ENCODE measurements at places on chromosomes 5 and 9.

GRCh38 chr5:149310947-149311658, 34.2 kb upstream of the GRPEL2 start:
- DNase-seq: no peak

DNA sequence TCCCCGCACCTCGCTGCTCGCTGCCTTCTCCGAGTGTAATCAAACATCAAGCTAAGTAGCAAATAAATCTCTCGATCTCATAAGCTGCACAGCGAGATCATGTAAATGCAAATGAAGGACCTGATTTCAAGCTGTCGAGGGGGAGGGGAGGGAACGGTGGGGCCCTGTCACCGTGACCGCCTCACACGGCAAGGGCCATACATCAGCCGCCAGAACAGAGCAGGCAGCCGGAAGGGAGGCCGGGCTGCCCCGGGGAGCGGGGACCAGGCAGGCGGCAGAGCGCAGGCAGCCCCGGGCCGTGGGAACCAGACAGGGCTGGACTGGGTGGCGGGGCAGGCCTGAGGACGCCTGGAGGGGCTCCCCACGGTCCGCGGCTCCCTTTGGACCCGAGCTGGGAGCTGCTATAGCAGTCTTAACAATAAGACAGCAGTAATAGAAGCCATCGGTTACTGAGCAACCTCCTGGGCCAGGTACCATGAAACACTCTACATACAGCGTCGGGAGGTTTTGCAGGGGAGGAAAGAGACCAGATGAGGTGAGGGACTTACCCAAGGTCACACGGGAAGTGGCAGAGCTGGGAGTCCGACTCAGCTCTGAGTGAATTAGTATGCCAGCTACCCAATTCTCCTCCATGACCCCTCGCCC, 76.8 kb downstream of the CFAP77 start:
- DNase-seq: no peak

- DNase-seq: no peak
These were observed 41.0 kb upstream of the ANGPTL2 start for GRCh38 chr9:127163409-127163808.

GRCh38 chr9:105073147-105073546, 145.2 kb upstream of the ABCA1 start:
- no peak for DNase-seq

DNA sequence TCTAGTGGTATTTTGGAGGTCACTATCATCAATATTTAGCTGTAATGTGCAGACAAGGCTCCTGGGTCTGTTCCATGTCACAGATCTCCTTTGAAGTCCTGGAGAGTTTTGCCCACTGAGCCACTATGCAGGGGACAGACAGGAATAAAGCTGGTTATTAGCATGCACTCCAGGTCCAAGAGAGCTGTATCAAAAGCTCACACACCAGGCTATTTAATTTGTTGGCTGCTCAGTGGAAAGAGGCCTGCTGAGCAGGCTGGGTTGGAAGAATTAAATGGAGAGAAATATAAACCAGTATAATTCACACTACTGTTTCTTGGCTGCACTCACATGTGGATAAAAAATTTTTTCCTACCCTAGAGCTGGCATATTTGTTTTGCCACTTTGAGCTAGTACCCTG, 113.8 kb upstream of the TAF11L2 start:
- no peak for DNase-seq

DNA sequence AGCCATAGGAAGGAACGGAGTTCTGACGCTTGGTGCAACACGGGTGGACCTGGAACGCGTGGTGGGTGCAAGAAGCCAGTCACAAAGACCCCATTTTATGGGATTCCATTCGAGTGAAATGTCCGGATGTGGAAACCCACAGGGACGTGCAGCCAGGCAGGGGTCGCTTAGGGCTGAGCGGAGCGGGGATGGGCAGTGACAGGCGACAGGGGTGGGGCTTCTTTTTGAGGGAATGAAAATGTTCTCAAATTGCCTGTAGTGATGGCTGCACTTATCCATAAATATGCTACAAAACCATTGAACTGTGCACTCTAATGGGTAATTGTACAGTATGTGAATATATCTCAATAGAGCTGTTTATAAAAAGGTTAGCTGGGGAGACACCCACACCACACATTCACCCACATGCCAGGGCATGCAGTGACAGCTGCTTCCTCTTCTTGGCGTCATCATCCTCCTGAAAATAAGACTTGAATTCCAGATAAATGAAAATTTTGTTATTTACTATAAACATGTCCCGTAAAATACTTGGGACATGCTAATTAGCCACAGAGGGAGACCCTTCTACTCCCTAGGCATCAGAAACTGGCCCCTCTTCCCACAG, 71.3 kb upstream of the OLFM1 start:
- no peak for DNase-seq

GRCh38 chr5:126052791-126053190, 370.4 kb upstream of the GRAMD2B start:
- no peak for DNase-seq

DNA sequence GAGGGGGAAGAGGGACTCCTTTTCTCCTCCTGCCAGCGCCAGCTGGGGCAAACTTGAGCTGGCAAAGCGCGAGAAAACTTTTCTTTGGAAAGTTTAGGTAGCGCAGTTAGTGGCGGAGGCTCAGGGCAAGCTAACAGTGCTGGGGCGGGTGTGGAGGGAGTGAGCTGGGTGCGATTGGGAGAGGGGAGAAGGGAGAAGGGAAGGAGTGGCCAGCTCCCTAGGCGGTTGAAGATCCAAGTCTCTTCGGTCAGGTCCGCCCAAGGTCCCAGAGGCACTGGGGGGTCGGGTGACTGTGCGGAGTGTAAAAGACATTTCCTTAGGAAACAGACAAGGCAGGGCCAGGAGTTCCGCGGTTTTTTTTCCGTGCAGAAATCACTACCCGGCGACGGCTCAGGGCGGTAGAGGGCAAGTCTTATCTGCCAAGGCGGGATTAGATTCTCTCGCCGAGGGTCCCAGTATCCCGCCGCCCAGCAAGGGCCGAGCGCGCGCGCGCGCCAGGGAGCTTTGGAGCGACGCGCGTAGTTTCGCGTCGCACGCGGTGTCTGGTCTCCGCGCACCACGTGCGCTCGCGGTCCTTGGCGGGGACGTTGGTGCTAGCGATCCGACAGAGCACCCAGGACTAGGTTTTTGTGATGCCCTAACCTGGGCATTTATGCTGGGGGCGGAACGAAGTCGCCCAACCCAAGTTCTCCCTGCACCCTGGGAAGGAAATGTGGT, 33.6 kb upstream of the NFIB start:
- DNase-seq: no peak

DNA sequence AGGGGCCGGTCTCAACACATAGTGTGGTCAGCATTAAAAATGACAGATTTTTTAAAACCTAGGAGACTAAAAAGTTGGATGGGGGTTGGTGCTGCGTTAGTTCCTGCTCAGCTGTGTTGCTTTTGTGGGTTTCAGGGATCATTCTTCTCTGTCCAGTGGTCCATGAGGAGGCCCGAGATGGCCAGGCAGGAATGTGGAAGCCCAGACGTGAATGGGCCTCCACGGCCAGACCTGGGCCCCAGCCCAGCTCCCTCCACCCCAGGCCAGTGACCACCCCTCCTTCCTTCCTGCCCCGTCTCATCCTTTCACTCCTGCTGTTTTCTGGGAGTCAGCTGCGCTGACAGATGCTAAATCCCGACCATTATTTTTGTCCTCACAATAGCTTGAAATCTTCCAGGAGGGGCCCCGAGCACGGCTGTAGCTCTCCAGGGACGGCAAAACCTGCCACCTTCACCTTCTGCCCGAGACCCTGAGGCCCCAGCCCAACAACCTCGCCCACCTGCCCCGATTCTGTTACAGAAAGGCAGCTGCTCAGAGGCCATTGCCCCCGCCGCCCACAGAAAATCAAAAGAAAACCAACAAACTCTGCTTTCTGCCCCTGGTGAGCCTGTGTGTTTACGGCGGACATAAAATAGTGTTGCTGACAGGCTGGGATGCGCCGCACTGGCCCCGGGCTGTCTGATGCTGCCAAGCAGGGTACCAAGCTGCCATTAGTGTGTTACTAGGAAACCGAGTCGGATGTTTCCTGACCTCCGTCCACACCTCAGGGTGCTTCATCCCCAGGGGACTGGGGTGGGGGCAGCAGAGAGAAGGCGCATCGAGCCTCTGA, 83.7 kb upstream of the SARDH start:
- DNase-seq: no peak

DNA sequence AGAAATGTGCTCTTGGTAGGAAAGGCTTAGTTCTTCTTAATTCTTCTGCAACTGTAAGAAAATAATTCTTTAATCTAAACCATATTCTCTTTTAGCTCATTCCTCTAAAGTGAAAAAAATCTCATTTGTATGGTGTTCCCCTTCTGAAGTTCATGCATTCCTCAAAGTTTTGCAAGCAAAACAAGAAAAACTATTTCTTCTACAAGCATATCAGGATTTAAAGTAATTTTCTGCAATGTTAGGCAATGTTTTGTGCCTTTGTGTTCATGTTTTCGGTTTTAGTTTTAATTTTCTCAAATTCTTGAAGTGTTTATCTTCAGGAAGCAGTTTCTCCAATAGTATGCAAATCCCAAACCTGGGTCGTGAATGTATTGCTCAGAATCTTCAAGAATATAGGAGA, 12.7 kb upstream of the GPR21 start:
- DNase-seq: no peak

GRCh38 chr5:143205883-143206195, 197.6 kb downstream of the NR3C1 start:
- DNase-seq: no peak

GRCh38 chr5:607541-608428, 4.4 kb upstream of the CEP72 start:
- DNase-seq: no peak

DNA sequence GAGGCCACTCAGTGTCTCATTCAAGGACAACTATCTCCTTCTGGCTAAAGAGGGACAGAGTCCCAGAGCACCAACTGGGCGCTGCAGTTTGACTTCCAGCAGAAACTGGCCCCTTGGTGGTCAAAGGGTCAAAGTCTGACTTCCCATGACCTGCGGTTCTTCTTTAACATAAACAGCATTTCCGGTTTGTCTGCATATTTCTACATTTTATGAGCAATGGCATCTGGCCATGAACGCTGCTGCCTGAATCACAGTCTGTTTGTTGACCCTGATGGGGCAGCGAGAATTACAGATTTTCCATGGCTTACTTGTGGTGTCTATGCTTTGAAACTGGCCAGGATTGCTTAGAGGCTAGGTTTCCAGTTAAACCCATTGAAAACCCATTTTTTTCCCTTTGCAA, 1.3 kb downstream of the TNFSF15 start:
- peak; percentile 17 for DNase-seq

DNA sequence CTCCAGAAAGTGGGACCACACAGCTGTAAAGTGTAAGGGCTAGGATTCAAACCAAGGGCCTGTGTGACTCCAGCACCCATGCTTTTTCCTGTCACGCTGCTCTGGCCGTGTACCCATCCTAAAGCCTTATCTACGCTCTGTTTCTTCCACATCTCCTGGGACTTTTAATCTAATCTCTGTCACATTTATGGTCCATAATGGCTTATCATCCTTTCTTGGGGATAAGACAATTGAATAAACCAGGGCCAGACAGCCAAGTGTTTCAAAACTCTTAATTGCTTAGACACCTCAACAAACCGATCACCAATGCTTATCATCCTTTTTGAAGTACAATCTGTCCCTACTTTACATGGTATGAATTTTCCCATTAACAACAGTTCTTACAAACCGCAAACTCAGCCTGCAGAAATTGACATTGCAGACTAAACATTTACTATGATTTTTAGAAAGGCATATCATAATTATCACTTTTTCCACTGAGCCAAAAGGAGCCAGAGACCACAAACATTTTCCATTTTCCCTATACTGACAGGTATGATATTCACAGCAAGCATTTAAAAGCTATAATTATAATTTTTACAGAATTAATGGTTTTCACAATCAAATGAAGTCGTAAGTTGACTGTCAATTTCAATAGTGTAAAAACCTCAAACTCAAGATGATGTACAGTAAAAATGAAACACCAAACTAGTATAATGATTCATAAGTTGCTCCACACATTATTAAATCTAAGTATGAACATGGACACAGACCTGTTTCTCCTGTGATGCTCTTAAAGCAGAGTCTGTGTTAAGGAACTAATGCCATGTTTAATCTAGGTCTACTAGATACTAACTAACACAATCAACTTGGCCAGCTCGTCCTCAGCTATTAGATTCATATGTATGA, 99.5 kb downstream of the FBXW11 start:
- no peak for DNase-seq

DNA sequence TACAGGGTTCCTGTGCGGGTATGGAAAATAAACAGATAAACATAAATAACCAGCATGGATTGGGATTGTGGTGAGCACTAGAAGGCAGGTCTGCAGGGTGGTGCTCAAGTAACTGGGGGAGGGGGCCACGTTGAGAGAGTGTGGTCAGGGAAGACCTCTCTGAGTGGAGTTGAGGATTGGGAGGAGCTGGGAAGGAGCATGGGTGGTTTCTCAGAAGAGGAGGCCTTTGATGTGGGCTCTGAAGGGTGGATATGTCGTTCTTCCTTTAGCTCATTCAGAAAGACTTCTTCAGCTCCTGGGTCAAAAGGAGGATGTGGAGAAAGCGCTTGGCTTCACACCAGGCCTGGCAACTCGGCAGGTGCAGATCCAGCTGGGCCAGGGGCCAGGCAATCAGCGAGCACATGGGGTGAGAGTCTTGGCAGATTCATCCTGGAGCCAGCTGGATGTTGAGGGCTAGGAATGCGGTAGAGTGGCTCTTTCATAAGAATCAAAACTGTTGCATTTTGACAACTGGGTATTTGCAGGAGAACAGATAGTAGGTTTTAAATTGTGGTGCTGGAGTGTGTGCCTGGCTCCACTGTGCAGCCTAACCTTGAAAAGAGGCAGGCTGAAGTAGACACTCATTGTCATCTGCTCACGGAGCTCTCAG, 71.7 kb downstream of the PCSK5 start:
- DNase-seq: no peak

GRCh38 chr5:56142614-56143372, 90.3 kb downstream of the ANKRD55 start:
- DNase-seq: no peak

GRCh38 chr9:135101926-135102325, 14.5 kb downstream of the OLFM1 start:
- DNase-seq: no peak

DNA sequence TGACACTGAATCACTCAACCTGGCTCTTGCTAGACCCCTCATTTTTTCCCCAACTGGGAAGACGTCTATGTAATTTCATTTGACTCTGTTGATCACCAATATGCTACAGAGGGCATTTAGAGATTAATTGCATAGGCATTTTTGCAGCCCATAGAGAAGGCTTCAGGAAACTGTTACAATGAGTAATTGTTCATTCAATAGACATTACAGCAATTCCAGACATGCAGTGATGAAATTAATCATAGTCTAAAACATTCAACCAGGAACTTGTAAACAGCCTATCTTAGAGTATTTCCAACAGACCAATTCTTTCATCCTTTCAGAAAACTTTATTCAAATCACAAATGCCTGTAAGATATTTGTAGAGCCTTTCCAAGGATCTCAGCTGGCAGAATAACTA, 122.3 kb downstream of the MARCHF11 start:
- no peak for DNase-seq

GRCh38 chr5:114238771-114239313, 123.0 kb upstream of the KCNN2 start:
- no peak for DNase-seq

GRCh38 chr5:18068826-18069225, 434.6 kb downstream of the TAF11L14 start:
- DNase-seq: no peak
